ENCODE measurements at places on chromosomes 7 and 10.
A peak's percentile ranks its signal among the peaks of the same experiment; 100 is the strongest.

- DNase-seq: no peak
Measured at GRCh38 chr7:98175260-98175940, 35.8 kb upstream of the BHLHA15 start.

DNA sequence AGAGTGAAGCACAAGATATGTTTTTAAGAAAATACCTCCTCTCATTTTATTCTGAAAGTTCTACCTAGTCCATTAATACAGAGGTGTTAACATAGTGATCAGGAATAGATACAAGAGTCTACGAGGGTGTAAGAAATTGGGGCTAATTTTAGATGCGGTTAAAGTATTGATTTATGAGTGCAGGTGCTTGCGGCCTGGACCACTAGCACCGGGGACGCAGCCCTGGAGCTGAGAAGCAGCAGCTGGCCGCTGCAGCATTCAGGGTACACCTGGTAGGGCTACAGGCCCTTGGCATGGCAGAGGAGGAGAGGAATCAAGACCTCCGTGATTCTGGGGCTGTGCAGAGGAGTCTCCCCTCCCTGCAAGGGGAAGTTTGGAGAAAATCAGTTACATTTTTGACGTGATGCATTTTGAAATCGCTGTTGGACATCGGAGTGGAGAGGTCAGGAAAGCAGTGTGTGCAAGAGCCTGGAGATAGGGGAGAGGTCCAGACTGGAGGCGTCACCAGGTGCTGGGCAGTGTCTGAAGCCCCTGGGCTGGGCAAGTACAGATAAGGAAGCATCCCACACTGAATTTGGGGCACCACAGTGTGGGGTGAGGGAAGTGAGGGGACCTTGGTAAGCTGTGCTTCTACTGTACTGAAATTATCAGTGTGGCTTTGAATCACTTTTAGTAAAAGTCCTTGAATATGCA is 112.3 kb downstream of the VWC2 start:
- DNase-seq: no peak

DNA sequence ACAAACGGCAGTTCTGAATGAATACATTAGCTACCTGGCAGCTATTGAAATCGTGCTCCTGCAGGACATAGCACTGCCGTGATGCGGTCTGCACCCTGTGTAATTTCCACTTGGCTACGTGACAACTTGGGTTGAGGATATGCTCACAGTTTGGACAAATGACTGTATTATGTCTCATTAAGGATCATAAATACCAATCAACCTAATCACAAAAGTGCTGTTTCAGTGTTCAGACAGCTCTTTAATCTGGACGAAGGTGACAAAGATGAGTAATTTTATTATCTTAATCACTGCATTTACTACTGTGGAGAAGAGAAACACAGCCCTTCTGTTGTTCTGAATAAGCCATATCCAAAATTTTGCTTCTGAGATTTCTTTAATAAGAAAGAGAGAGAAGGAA is 210.8 kb upstream of the PFKP start:
- no peak for DNase-seq

GRCh38 chr7:120207037-120207436 is 65.9 kb upstream of the KCND2 start:
- no peak for DNase-seq

DNA sequence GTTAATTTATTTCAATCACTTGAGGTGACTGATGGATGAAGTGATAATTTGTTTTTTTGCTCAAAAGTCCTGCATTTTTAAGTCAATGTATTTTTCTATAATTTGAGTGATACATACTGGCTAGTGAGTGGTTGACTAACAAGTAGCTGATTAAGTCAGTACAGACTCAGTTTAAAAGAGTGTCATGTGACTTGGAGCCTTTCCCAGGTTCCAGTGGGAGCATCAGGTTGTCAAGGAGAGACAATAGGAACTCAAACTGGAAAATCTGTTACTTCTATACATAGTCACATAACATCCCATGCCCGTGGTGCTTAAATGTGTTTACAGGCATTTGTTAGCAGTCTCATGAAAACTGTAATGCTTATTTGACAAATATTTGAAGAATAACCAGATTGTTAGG is 154.7 kb downstream of the ANK3 start:
- DNase-seq: no peak

GRCh38 chr10:128686630-128687278 is 560.5 kb upstream of the MKI67 start:
- no peak for DNase-seq

- DNase-seq: no peak
Measured at GRCh38 chr7:84368122-84368521, 173.5 kb upstream of the SEMA3A start.

- no peak for DNase-seq
Measured at GRCh38 chr10:101447477-101447876, 93.5 kb downstream of the BTRC start.

DNA sequence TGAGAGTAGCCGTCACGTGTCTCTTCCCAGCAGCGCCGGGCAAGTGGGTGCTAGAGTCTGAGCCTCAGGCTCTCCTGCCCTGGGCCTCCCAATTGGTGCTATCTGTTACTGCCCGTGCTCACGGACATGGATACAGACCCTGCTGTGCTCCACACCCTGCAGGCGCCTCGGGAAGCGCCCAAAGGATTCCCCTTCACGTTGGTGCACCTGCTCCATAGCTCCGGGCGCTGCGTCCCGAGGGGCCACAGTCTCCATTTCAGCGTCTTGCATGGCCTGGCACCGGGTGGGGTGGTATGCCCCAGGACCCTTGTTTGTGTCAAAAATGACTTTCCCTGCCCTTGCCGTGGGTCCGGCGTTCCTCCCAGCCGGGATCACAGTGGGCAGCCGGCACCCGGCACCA is 13.8 kb upstream of the ZNF212 start:
- DNase-seq: no peak

DNA sequence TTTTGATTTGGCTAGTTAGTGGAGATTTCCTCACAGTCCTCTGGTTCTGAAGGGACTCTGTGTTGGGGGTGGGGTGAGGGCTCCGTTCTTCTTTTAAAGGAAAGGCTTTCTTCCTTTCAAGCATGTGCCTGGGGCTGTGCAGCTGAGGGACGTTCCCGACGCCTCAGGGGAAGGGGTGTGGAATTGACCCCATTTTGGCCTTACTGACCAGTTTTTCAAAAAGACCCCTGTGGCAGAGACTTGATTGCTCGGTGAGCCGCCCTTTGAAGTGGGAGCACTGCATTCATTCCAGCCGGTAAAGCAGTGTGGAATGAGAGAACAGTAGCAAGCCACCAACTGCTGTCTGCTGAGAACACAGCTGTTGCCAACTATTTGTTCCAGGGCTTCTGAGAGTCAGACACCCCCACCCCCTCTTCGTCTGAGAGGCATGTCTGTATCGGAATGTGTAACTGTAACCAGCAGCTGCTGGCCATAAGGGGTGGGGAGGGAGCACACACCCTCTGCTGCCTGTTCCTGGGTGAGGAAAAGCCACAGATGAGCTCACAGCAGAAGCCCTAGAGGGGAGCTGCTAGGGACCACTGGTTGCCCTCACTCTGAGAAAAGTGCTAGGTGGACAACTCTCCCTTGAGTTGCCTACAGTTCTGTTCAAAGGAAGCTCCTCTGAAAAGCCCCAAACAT is 33.2 kb downstream of the WBP1L start:
- no peak for DNase-seq

DNA sequence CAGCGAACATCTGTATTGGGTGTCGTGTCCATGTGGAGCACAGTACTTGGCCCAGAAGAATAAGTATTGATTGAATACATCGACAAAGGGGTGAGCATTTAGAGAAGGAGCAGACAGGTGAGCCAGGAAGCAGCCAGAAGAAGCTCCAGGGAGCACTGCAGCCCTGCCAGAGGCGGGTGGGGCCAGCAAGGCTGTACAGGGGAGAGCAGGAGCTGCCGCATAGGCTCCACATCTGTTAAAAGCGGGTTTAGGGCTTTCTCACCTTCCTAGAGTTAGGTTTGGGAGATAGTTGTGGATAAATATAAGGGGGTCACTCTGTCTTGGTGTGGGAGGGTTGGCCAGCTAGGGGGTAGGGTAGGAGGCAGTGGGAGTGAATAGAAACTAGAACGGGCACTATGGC is 1.3 kb upstream of the CPA1 start:
- DNase-seq: no peak

- DNase-seq: peak; percentile 52
Measured at GRCh38 chr7:127347567-127348246, 44.8 kb downstream of the ZNF800 start.

GRCh38 chr10:22988581-22989360 is 60.9 kb downstream of the ARMC3 start:
- DNase-seq: peak; percentile 48

GRCh38 chr7:79308192-79308591 is 145.3 kb downstream of the MAGI2 start:
- no peak for DNase-seq

DNA sequence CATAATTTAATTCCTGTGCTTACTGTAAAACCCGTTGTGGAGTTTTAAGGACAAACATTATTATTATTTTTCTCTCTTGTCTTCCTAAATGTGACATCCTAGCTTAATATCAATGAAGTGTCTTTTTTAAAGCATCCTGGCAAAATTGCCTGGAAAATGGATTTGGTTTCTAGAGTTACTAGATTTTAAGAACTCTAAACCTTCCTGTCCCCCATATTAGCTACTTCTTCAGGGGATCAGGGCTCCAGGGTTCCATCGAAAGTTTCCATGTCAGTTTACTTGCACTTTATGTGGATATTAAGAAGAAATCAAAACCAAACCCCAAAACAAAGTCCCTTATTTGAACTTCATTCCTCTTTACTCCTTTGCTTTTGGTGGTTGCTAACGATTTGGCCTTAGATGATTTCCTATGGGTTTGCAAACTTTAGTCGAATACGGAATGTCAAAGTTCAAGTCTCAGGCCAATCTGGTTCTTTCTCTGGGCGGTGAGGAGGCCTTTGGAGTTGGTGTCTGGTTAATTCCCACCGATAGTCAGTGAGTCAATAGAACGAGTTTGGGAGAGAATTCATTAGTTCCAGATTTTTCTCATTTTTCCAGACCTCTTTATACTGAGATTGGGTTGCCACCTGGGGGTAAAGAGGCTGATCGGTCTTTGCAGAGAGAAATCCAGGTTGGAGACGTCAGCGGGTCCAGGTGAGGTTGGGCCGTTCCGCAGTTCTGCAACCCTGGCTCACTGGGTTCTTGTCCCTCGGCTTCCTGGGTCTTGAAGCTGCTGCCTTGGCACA is 1.1 kb downstream of the CUX1 start:
- DNase-seq: no peak

DNA sequence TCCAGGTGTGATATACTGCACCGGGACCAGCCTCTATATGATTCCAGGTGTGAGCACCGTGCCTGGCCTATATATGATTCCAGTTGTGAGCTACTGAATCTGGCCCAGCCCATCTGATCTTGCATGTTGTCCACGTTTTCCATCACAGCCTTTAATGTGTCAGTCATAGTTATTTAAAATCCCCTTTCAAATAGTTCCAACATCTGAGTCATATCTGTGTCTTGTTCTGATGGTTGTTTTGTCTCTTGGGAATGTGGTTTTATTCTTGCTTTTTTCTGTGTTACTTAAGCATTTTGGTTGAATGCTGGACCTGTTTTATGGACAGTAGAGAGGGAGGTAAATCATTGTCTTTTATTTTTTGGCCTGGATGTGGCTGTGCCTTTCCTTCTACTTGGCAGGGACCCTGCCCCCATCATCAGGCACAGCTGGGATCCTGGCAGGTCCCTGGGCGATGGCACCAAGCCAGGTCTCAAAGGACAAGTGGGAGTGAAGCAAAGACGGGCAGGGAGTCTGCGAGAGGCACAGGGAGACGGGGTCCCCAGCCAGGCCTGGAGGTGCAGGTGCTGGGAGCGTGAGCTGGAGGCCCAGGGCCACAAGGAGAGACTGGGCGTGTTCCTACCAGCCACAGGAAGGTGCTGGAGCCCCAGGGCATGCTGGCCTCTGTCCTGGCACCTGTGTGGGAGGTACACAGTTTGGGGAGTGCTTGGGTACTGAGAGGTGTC is 94.7 kb downstream of the DYNC2I1 start:
- no peak for DNase-seq

GRCh38 chr7:152711444-152711944 is 35.6 kb upstream of the XRCC2 start:
- DNase-seq: no peak

DNA sequence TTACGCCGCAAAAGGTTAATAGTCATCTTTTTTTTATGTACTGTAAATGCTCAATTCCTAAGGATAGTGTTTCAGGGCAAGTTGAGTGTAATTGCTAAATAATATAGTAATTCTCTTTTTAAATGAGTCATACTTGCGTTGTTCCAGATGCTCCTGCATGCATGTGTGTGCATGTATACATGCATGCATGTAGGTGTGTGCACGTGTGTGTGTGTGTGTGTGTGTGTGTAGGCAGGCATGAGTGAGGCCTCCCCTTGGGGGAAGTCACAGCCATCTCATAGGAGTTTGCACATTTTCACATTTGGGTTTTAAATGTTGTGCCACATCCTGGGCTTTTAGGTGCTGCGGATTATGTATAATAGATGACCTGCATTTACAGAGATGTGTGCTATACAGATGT is 1095.8 kb downstream of the KCNMA1 start:
- DNase-seq: no peak

DNA sequence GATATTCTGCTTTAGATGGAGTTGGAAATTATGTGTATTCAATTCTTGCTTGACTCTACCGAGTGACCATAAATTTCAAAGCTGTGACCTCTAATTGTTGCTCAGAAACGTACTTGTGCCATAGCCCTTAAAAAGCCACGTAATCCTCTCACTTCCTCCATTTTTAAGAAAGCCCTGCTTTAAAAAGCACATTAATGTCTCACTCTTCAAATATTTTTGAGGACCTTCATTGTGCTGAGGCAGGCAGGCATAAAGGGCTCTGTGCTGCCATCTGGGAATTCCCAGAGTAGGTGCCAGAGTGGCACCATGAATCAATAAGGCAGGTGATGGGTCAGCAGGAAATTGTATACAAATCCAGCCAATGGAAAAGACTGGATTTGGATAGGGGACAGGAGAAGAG is 97.7 kb upstream of the FAM204A start:
- DNase-seq: no peak

GRCh38 chr7:35975851-35976454 is 175.1 kb downstream of the SEPTIN7 start:
- DNase-seq: no peak

DNA sequence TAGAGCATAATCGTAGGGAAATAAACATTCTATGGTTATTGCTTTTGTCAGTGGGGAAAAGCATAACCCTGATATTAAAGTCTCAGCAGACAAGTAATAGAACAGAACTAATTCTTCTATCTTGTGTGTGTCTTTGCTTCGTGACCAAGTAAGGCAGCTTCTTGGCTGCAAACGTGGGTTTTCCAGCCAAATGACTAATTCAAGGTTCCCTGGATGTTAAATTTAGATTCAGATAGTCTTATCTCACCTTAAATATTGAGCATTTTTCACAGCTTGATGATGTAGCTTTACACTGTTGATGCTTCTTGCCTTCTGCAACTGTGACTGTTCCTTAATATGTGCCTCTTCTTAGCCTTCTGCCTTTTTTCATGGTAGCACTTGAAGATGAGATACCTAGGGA is 113.0 kb downstream of the EXOC4 start:
- no peak for DNase-seq

- no peak for DNase-seq
Measured at GRCh38 chr7:151109094-151110048, 23.1 kb downstream of the AGAP3 start.
